ENCODE measurements at places on chromosomes 12 and 14. TPM values are rescaled to one million over a fixed set of nuclear protein-coding genes. Genes with fewer than 3 reads are reported as not detected.

DNA sequence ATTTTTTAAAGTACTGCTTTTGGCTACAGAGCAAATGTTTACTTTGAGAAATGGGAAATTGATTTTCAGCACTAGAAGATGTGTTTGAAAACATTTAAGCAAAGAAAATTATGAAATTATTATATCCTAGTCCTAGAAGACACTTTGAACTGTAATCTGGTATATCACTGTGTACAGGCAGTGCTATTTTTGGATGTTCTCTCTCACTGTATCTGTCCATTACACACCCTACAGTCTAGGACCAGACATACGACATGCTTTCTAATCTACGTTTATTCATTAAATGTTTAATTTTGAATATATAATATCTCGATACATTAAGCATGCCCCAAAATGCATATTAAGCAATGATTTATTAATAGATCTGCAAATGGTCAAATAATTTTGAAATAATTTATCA, 82.5 kb downstream of the ST8SIA1 start:
- no peaks in the 10 kb centered on the region for H3K27me3 ChIP-seq
- no peaks in the 10 kb centered on the region for H3K4me1 ChIP-seq
- H3K4me3 ChIP-seq = no peak overlapping the region
- H3K27ac ChIP-seq = no peak overlapping the region
- DNase-seq = no peak

DNA sequence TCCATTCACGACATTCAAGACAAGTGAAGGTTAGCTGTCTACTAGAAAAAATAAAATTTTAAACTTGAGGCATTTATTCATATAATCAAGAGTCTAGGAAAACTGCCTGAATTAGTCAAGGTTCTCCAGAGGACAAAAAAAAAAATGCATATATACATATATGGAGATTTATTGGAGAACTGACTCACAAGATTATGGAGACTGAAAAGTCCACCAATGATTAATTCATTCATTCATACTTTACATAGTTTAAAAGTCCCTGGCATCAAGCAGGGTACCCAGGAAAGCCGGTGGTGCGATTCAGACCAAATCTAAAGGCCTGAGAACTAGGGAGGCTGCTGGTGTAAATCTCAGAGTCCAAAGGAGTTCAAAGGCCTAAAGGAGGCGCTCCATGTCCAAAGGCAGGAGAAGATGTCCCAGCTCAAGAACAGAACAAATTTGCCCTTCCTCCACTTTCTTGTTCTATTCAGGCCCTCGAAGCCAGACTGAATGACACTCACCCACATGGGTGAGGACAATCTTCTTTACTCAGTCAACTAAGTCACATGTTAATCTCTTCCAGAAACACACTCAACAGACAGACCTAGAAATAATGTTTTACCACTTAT, 64.3 kb downstream of the ANKS1B start:
- DNase-seq = no peak
- no peaks in the 10 kb centered on the region for H3K4me1 ChIP-seq
- no peak overlapping the region for H3K4me3 ChIP-seq
- no peaks in the 10 kb centered on the region for H3K27me3 ChIP-seq
- no peak overlapping the region for H3K27ac ChIP-seq

DNA sequence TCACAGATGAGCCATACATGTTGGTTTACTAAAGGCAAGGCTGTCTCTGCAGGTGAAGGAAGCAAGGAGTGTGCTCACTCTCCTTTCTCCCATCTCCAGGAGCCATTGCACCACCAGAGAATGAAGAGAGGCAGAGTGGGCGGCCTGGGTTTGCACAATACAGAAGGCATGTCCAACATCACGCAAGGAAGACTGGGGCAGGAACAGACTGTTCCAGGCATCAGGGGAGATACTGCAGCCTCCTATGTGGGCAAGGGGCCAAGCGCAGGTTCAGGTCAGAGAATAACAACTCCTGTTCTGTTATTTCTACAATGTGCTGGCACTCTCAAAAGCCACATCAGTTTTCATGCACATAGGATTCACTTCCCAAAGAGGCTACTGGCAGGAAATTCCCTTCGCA, 1.7 kb upstream of the TMEM229B start:
- DNase-seq = no peak
- H3K4me1 ChIP-seq = peaks cover 12% of the 10 kb centered on the region
- H3K36me3 ChIP-seq = no peaks in the 10 kb centered on the region
- H3K4me3 ChIP-seq = no peak overlapping the region
- H3K27ac ChIP-seq = no peak overlapping the region

DNA sequence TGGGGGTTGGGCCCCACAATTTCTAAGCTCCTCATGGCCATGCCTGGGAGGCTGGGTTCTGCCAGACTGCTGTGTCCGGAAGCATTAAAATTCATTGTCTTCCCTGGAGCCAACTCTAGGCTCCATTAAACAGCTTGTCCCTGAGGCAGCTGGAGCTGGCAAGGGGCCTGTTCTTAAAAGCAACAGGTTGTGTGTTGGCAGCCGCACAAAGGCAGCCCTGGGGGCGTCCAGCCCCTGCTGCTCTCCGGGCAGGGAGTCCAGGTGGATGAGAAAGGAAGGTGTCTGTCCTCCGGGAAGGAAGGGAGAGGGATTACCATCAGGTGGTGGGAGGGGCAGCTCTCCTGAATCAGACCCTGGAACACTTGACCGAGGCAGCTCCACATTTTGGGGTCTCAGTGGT, 98.9 kb downstream of the CHST11 start:
- H3K4me3 ChIP-seq = no peak overlapping the region
- DNase-seq = no peak
- H3K36me3 ChIP-seq = no peaks in the 10 kb centered on the region
- H3K4me1 ChIP-seq = no peaks in the 10 kb centered on the region
- H3K27ac ChIP-seq = no peak overlapping the region

- no peak for DNase-seq
- no peak overlapping the region for H3K4me3 ChIP-seq
- H3K27me3 ChIP-seq = no peaks in the 10 kb centered on the region
- no peaks in the 10 kb centered on the region for H3K4me1 ChIP-seq
- no peak overlapping the region for H3K27ac ChIP-seq
- no peaks in the 10 kb centered on the region for H3K36me3 ChIP-seq
Measured at GRCh38 chr12:88698471-88698870, 118.2 kb upstream of the KITLG start.

GRCh38 chr12:76137606-76138005, 53.1 kb upstream of the NAP1L1 start:
- no peak for DNase-seq
- no peak overlapping the region for H3K4me3 ChIP-seq
- H3K27ac ChIP-seq = no peak overlapping the region
- H3K4me1 ChIP-seq = no peaks in the 10 kb centered on the region
- no peaks in the 10 kb centered on the region for H3K36me3 ChIP-seq

- H3K4me1 ChIP-seq = no peaks in the 10 kb centered on the region
- no peak overlapping the region for H3K27ac ChIP-seq
- H3K27me3 ChIP-seq = no peaks in the 10 kb centered on the region
- no peaks in the 10 kb centered on the region for H3K36me3 ChIP-seq
Measured at GRCh38 chr14:99146616-99147365, 125.2 kb downstream of the BCL11B start.

DNA sequence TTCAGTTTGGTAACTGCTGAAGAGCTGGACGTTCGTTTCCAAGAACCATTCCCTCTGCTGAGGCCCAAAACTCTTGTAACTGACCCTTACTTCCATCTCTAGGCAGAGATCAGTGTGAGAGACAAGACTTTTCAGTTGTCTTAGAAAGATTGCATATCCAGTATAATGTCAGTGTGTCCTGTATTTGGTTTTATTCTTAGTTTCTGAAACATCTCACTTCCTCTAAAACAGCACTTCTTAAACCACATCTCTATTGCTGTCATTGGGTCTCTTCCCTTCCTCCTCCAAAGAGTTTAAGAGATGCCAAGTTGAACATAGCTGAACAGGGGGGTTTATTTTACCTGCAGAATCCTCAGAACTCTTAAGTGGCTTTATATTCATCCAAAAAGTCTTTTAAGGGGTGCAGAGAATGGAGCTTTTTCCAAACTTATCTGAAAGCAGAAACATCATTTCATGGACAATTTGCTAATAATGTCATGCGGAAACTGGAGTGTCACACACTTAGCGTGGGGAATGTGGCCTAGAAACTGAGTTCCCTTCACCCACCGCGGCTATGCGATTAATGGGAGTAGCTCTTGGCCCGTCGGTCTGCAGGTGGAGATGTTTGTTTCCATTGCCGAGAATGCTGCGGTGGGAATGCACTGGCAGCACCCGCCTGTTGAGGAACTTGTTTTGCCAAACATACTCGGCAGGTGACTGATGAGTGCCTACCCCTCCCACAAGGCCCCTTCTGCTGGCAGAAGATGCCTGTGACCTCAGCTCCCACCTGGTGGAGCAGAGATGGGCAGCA, 148.2 kb downstream of the ADGRD1 start:
- H3K36me3 ChIP-seq = no peaks in the 10 kb centered on the region
- no peak overlapping the region for H3K27ac ChIP-seq
- H3K4me1 ChIP-seq = peaks cover 5% of the 10 kb centered on the region
- DNase-seq = no peak

- no peak overlapping the region for H3K4me3 ChIP-seq
- no peak overlapping the region for H3K27ac ChIP-seq
- DNase-seq = no peak
Measured at GRCh38 chr12:66598608-66599007, 80.3 kb downstream of the GRIP1 start.

DNA sequence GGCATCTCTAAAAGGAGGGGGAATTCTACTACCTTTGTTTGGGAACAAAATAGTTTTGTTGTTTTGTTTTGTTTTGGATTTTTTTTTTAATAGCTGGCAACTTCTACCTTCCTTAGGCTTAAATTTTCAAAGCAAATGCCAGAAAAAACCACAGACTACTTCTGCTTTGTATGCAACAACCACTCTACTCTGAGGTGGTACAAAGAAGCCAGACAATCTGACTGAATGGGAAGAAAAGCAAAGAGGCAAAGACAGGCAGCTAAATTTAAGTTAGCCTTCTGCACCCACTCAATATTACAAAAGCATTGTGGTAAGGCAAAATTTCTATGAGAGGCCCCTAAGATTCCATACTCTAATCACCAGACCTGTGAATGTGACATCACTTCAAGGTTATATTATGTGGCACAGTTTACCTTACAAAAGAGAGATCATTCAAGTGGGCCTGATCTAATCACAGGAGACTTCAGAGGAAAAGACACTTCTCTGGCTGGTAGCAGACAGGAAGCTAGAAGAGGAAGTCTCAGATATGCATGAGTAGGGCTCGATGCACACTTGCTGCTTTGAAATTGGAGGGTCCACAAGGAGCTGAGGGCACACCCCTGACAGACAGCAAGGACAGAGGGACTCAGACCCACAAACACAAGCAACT, 566.6 kb downstream of the RPS29 start:
- no peaks in the 10 kb centered on the region for H3K4me1 ChIP-seq
- no peak for DNase-seq
- H3K27ac ChIP-seq = no peak overlapping the region
- H3K27me3 ChIP-seq = no peaks in the 10 kb centered on the region
- no peaks in the 10 kb centered on the region for H3K36me3 ChIP-seq

DNA sequence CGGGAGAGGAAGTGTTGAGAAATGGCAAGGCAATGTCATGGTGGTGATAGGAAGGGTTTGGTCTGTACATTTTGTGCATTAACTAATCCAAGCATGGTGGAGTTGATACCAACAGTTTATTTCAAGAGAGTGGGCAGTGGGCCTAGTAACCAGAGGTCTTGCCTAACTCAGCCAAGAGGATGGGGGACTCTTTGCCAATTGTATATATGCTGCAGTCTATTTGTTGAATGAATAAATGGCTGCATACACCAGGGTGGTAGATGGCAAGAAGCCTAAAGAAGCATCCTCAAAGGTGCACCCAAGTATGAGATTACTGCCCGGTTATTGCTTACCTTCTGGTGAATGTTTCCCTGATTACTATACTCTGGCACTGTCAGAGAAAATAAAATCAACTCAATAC, 295.9 kb downstream of the ITPR2 start:
- H3K27ac ChIP-seq = no peak overlapping the region
- H3K36me3 ChIP-seq = no peaks in the 10 kb centered on the region
- no peak for DNase-seq
- no peak overlapping the region for H3K4me3 ChIP-seq
- H3K4me1 ChIP-seq = no peaks in the 10 kb centered on the region

The LALBA gene
- not detected for total RNA-seq

The RBM19 gene
- 21.2 TPM for total RNA-seq

The POTEG gene
- not detected for total RNA-seq

The AICDA gene
- not detected for total RNA-seq

The SUPT16H gene
- total RNA-seq = 31.7 TPM

Measured in gastrocnemius medialis (tissue), 4 donors.